PC-3 (cell line): ENCODE measurements at places on chromosomes 6 and 20. TPM values are rescaled to one million over a fixed set of nuclear protein-coding genes. Genes with fewer than 3 reads are reported as not detected.

- no peak for DNase-seq
Observed at GRCh38 chr6:143199291-143199690, 138.6 kb downstream of the AIG1 start.

DNA sequence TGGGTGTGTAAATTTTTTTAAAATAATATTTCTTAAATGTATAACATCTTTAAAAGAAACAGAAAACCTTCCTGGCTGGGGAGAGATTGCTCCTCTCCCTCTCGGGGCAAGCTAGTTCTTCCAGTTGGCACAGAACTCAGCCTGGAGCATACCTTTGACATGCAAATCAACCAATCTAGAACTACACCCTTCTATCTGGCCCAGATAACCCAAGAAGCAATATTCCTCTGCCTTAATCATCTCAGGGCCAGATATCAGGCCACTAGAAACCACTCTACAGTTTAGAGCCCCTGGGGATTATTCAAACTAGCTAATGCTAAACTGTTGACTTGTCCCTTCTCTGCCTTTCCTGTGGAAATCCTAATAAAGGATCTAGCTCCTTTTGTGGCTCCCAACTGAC lies 33.9 kb downstream of the CYP39A1 start:
- DNase-seq, result no peak

TINAG gene
- not detected in 2 replicates for total RNA-seq

DNA sequence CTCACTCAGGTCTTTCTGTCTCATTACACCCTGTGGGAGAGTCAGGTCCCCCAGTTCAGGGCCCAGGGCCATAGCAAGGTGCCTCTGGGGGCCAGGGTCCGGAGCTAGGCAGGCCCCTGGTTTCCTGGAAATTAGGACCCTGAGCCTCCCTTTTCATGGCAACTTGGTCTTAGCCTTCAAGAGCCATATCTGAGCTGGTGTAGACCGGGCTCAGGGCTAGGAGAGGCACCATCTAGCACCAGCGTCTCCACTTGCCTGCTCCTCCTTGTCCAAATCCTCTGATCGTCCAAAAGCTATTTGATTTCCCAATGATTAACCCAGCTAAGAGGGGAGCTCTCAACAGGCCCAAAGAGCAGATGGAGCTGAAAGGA lies 5.6 kb downstream of the MDFI start:
- no peak for DNase-seq

- no peak for DNase-seq
Observed at GRCh38 chr6:128413291-128413690, 107.1 kb downstream of the PTPRK start.

DNA sequence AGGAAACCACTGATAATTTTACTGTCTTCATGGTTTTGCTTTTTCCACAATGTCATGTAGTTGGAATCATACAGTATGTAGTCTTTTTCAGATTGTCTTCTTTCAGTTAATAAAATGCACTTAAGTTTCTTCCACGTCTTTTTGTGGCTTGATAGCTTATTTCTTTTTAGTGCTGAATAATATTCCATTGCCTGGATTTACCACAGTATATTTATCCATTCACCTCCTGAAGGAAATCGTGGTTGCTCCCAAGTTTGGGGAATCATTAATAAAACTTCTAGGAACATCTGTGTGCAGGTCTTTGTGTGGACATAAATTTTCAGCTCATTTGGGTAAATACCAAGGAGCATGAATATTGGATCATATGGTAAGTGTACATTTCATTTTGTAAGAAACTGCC lies 38.8 kb upstream of the ZNFX1 start:
- no peak for DNase-seq

DNA sequence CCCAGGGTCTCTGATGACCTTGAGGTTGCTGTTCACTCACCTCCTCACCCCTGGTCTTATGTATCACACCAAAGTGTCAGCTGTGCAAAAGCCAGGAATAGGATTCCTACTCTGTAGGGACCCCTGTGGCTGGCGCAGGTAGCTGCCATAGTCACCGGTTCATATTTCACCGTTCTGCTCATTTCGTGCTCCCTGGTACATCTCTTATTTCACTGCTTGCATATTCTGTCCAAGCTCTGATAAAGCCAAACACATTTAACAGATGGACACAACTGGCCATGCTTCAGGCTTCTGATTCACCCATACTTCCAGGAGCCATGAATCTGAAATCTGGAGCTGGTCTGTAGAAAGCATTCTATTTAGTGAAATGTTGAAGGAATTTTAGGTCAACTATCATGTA lies 20.5 kb downstream of the SLC22A3 start:
- DNase-seq, result no peak

DNA sequence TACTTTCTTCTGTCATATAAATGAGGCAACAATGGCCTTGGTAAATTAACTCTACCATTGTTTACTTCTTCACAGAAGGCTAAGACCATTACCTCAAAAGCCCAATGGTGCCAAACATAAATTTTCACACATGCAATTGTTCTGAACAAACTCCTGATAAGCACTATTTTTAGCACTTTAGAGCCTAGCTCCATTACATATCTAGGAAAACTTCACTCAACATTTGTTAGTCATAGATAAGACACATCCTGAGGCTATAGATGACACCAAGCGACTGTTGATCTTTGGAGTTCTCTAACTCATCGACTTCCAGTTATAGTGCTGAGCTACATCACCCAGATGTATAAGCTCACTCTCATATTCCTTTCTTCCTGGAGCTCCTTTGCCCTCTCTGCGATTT lies 245.9 kb downstream of the EYS start:
- no peak for DNase-seq

TP53INP2 gene
- 2.1 and 3.3 TPM in 2 replicates for total RNA-seq

SLC17A3 gene
- total RNA-seq, result not detected in 2 replicates

- DNase-seq, result no peak
Observed at GRCh38 chr6:105515054-105515453, 112.2 kb upstream of the PREP start.

- DNase-seq, result no peak
Observed at GRCh38 chr6:28817808-28818145, 106.0 kb downstream of the TRIM27 start.

GRCh38 chr6:80489911-80490635 lies 383.6 kb downstream of the BCKDHB start:
- peak; percentile 30 for DNase-seq

- peak; percentile 39 for DNase-seq
Observed at GRCh38 chr6:11232770-11233626, 530 bp upstream of the NEDD9 start.

DNA sequence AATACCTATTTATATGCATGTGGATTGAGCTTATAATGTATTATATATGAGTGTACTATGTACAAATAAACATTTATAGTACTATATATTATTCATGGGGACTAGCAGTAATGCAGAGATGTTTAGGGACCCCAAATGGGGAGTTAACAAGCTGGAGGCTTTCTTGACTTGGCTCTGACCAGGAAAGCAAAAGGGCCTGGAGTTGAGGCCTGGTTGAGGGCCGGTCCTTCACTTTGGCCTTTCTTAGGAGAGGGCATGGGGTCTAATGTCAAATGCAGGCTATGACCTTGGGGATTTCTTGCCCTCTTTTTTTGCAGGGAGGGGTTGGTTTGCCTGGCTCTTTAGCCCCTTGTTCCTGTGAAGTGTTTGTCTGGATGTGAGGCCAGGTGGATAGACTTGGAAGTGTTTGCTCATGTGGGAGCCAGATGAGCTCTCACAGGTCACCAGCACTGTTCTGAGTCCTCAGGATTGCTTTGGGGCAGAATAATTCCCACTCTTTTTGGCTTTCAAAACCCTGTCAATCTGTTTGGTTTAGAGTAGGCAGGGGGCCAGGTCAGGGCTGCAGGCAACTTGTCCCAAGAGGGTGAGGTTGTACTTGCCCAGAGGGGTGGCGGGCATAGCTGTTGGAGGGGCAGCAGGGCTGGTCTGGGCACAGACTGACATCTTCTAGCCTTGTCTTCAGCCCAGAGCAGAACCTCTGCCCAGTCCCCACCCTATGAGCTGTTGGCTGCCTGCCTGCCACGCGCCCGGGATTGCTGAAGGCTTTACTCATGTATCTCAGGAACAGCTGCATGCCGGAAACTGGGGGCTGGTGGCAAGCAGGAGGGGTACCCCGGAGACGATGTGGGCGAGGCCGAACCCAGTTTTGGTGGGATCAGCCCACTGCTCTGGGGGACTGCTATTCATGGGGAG lies 14.6 kb downstream of the TJAP1 start:
- DNase-seq, result no peak

- no peak for DNase-seq
Observed at GRCh38 chr20:14727485-14728150, 390.2 kb upstream of the FLRT3 start.

DNA sequence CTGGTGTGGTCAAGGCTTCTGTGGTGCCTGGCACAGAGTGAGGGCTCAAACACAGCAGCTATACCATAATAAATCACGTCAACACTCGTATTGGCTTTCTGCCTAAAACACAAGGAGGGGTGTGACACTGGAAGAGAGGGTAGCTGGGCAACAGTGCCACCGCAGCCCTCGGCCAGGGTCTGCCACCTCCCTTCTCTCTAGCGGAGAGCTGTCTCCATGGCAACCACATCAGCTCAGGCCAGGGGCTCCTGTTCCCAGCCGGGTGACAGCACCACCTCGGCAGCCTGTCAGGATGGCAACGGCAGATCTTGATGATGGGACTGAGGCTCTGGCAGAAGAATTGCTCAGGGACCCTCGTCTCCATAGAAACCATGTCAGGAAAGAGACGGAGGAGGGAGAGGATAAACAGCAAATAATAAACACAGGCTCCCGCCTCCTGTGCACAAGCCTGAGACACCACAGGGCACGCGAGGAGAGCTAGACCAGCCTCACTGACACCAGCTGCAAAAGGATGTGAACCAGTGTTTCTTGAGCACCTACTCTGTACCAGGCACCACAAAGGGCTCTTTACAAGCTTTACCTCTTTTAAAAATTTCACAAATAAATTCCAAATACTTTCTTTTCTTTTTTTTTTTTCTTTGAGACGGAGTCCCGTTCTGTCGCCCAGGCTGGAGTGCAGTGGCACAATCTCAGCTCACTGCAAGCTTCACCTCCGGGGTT lies 50.4 kb upstream of the TLDC2 start:
- no peak for DNase-seq

- DNase-seq, result no peak
Observed at GRCh38 chr20:18851629-18852028, 38.0 kb downstream of the SCP2D1 start.

DNA sequence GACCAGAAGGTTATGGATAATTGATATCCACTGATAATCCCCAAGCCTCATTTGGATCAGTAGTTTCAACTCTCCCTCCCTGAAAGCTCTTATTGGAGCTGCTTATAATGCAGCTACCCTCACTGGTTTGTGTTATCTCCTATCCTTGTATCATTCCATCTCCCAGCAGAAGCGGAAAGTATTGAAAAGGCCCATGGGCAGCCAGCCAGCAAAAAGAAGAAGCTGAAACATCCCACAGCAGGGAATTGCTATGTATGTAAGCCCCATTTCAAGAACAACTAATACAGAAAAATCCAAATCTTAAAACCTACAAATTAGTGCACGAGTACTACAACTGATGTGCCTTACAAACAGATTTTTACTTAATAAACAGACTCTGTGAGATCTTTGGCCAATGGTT lies 269.0 kb upstream of the ECI2 start:
- no peak for DNase-seq

GRCh38 chr6:42637681-42638080 lies 73.9 kb downstream of the UBR2 start:
- no peak for DNase-seq

DNA sequence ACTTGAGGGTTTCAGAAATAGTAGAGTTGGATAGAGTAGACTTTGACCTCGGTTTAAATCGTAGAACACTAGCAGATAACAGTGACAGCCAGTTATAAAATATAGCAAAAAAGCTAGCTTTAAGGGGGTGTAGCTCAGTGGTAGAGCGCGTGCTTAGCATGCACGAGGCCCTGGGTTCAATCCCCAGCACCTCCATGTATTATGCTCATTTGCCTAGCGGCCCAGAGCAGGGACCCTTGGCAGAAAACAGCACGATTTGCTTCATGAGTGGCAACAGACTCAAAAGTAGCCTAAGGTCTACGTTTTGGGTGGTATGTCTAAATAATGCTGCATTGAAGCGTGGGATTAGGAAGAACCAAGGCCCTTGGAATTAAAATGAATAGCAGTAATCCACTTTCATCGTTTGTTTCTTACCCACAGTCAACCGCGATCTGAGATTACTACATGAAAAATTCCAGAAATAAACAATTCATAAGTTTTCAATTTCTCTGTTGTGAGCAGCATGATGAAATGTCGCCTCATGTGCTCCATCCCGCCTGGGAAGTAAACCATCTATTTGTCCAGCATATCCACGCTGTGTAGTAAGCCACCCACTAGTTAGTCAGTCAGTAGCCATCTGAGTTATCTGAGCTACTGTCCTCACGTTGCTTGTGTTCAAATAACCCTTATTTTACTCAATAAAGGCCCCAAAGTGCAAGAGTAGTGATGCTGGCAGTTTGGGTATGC lies 184.9 kb downstream of the GPX5 start:
- DNase-seq, result peak; percentile 25

GRCh38 chr6:49933526-49933925 lies 30.4 kb downstream of the DEFB114 start:
- DNase-seq, result no peak

UNC93A gene
- total RNA-seq, result not detected in 2 replicates

DNA sequence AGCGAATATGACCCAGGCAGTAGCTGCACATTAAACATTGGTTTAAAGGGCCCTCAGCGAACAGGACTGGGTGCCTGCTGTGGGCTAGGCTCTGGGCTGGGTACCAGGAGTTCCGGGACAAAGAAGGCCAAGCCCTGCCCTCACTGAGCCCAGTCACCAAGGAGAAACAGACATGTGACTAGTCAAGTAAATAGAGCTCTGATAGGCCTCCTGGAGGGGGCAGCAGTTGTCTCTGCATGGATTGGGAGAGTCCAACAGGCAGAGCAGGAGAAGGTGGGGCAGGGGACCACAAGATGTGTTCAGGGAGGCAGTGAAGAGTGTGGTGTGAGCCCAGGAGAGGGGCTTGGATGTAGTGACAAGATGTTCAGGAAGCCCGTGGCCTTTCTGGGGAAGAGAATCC lies 3.1 kb downstream of the HM13 start:
- DNase-seq, result peak; percentile 73

- no peak for DNase-seq
Observed at GRCh38 chr6:90386399-90387382, 90.0 kb upstream of the BACH2 start.
